Mesothelial cell of epicardium (in vitro differentiated cells): ENCODE measurements at places on chromosomes 2 and 18. TPM values are rescaled to one million over a fixed set of nuclear protein-coding genes. Genes with fewer than 3 reads are reported as not detected.

DNA sequence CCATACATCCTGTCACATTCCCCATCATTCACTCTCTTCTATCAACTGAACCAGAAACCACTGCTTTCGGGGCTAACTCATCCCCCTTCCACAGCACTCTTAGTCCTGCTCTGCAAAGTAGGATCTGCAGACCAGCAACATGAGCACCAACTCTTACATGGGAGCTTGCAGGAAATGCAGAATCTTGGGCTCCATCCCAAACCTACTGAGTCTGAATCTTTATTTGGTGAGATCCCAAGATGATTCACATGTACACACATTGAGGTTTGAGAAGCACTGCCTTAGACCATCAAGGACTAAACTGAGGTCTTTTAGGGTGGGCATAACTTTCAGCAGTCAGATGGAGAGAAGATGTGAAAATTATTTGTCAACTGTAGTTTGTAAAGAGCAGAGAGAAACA is 235.6 kb upstream of the EPHA4 start:
- H3K27ac ChIP-seq: no peak overlapping the region
- H3K4me3 ChIP-seq: no peak overlapping the region
- no peak for DNase-seq

GRCh38 chr18:36064027-36064808 is 3.1 kb downstream of the RPRD1A start:
- peaks cover 6% of the 10 kb centered on the region for H3K36me3 ChIP-seq
- no peaks in the 10 kb centered on the region for H3K27me3 ChIP-seq
- no peak for DNase-seq
- H3K4me1 ChIP-seq: peaks cover 27% of the 10 kb centered on the region
- H3K27ac ChIP-seq: no peak overlapping the region
- no peak overlapping the region for H3K4me3 ChIP-seq

DNA sequence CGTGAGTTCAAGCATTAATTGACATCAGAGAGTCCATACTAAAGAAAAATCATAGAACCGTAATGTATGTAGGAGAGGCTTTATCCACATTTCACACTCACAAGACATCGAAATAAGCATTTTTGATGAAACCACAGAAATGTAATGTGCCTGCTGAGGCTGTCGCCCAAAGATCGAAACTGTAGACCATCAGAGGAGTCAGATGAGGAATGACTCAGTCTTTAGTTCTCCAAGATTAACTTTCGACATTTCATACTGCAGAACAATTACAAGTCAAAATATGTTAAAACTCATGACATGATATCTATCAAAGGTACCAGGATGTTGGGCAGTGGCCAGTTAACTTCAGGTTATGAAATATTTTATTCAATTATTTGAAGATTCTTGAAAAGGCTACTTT is 79.6 kb downstream of the RAB31 start:
- peaks cover 3% of the 10 kb centered on the region for H3K36me3 ChIP-seq
- no peak for DNase-seq
- H3K27me3 ChIP-seq: no peaks in the 10 kb centered on the region
- no peak overlapping the region for H3K4me3 ChIP-seq
- no peaks in the 10 kb centered on the region for H3K4me1 ChIP-seq
- no peak overlapping the region for H3K27ac ChIP-seq

DNA sequence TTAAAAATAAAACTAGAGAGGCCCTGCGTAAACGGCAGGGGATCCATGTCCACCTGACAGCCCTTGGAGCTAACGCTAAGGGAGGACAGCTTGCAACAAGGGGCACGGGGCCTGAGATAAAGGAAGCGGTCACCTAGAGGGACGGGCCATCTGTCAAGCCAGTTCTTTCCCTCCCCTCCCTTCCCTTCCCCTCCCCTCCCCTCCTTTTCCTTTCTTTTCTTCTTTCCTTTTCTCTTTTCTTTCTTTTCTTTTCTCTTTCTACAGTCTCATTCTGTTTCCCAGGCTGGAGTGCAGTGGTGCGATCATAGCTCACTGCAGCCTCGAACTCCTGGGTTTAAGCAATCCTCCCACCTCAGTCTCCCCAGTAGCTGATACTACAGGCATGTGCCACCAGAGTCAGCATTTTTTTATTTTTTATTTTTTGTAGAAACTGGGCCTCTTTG is 34.5 kb upstream of the CTAGE1 start:
- peak overlapping the region; percentile 54 for H3K27ac ChIP-seq
- peaks cover 51% of the 10 kb centered on the region for H3K4me1 ChIP-seq
- H3K27me3 ChIP-seq: no peaks in the 10 kb centered on the region
- peak overlapping the region; percentile 15 for H3K4me3 ChIP-seq
- no peak for DNase-seq

DNA sequence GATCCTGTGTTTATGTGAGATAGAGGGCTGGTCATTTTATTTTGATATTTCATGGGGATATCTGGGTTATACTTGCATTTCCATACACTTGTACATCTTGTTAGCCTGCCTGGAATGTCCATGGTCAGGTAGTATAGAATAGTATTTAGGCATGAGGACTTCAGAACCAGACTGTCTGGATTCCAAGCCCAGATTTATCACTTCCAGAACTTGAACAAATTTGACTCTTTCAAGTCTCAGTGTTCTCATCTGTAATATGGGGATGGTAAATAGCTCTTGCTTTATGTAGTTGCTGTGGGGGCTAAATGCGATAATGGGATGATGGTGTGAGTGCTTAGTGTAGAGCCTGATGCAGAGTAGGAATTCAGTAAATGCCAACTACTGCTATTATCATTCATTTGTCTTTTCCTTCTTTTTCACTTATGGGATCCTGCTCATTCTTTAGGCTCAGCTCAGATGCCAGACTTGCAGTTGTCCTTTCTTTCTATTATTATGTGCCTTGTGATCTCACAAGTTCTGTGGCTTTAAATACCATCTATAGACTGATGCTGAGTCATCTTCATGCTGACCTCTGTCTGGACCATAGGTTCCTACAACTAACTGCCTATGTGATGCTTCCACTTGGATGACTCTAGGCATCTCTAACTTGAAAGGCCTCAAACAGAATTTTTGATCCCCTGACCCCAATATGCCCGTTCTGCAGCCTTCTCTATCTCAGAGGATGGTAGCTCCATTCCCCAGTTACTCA is 67.4 kb downstream of the POLE4 start:
- H3K36me3 ChIP-seq: no peaks in the 10 kb centered on the region
- H3K4me1 ChIP-seq: peaks cover 9% of the 10 kb centered on the region
- H3K27me3 ChIP-seq: no peaks in the 10 kb centered on the region
- no peak overlapping the region for H3K4me3 ChIP-seq
- no peak for DNase-seq

DNA sequence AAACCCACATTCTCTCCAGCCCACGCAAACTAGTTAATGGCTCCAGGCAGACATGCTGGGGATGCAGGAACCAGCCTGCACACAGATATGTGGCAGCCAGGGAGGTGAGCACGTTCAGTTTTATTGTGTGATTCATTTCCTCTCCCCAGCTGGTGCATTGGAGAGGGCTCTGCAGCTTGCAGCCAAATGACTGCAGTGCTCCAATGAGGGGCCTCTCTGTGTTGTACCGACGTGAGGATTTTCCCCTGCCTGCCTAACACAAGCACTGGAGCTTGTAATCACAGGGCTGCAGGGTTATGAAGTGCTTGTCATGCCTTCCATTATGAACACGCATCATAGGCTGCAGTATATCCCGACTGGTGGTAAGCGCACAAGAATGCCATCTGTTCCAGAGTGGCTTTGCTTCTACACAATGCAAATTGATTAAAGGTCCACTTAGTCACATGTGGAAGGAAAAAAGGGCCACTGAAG is 92.3 kb upstream of the THUMPD2 start:
- H3K4me3 ChIP-seq: no peak overlapping the region
- no peak overlapping the region for H3K27ac ChIP-seq
- no peaks in the 10 kb centered on the region for H3K36me3 ChIP-seq
- H3K4me1 ChIP-seq: no peaks in the 10 kb centered on the region

DNA sequence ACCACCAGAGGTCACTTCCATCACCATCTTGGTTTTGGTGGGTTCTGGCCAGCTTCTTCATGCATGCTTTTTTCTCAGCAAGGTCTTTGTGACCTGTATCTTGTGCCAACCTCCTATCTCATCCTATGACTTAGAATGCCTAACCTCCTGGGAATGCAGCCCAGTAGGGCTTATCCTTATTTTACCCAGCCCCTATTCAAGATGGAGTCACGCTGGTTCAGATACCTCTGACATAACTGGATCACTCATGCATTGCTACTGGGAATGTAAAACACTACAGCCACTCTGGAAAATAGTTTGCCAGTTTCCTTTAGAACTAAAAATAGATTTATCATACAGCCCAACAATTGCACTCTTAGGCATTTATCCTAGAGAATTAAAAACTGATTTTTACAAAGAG is 219.2 kb downstream of the IRS1 start:
- H3K27me3 ChIP-seq: no peaks in the 10 kb centered on the region
- no peak overlapping the region for H3K27ac ChIP-seq
- no peak overlapping the region for H3K4me3 ChIP-seq
- no peaks in the 10 kb centered on the region for H3K36me3 ChIP-seq
- peaks cover 10% of the 10 kb centered on the region for H3K4me1 ChIP-seq

- H3K4me3 ChIP-seq: no peak overlapping the region
- no peak for DNase-seq
- H3K36me3 ChIP-seq: peaks cover 2% of the 10 kb centered on the region
Measured at GRCh38 chr2:187698374-187699110, 144.3 kb upstream of the TFPI start.

- no peak for DNase-seq
- no peak overlapping the region for H3K27ac ChIP-seq
- H3K27me3 ChIP-seq: no peaks in the 10 kb centered on the region
- H3K36me3 ChIP-seq: no peaks in the 10 kb centered on the region
- peaks cover 4% of the 10 kb centered on the region for H3K4me1 ChIP-seq
Measured at GRCh38 chr2:124258140-124258880, 233.2 kb downstream of the CNTNAP5 start.

GRCh38 chr2:113370478-113371091 is 66.9 kb upstream of the ZNG1B start:
- DNase-seq: no peak
- H3K27me3 ChIP-seq: peaks cover 50% of the 10 kb centered on the region

- DNase-seq: peak; percentile 88
- H3K36me3 ChIP-seq: peaks cover 20% of the 10 kb centered on the region
- peaks cover 14% of the 10 kb centered on the region for H3K4me1 ChIP-seq
- H3K4me3 ChIP-seq: peak overlapping the region; percentile 68
Measured at GRCh38 chr2:26184555-26185303, 11.8 kb downstream of the GAREM2 start.

DNA sequence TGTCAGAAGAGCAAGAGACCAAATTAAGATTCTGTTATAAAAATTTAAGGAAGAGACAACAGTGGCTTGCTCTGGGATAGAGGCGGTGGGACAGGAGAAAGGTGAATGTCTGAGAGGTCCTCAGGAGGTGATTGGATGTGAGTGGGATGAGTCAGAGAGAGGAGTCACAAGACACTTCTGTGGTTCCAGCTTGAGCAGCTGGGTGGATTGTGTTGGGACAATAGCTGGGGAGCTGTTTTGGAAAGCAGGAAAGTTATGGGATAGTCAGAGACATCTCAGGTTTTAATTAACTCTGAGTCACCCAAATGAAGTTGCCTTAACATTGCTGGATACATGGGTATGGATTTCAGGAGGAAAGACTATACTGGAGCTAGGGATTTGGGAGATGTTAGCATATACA is 218.0 kb upstream of the TRIB2 start:
- no peaks in the 10 kb centered on the region for H3K36me3 ChIP-seq
- H3K27me3 ChIP-seq: no peaks in the 10 kb centered on the region
- DNase-seq: no peak
- no peak overlapping the region for H3K4me3 ChIP-seq

GRCh38 chr2:235739704-235740415 is 246.0 kb downstream of the AGAP1 start:
- peaks cover 13% of the 10 kb centered on the region for H3K36me3 ChIP-seq
- H3K27ac ChIP-seq: no peak overlapping the region
- H3K4me3 ChIP-seq: no peak overlapping the region
- H3K27me3 ChIP-seq: no peaks in the 10 kb centered on the region
- no peaks in the 10 kb centered on the region for H3K4me1 ChIP-seq
- no peak for DNase-seq

GRCh38 chr2:237909801-237910475 is 50.5 kb downstream of the RAMP1 start:
- peaks cover 7% of the 10 kb centered on the region for H3K36me3 ChIP-seq
- H3K27me3 ChIP-seq: no peaks in the 10 kb centered on the region
- H3K27ac ChIP-seq: no peak overlapping the region
- H3K4me1 ChIP-seq: no peaks in the 10 kb centered on the region
- H3K4me3 ChIP-seq: no peak overlapping the region
- no peak for DNase-seq

- H3K27me3 ChIP-seq: no peaks in the 10 kb centered on the region
- no peak overlapping the region for H3K4me3 ChIP-seq
- peaks cover 18% of the 10 kb centered on the region for H3K4me1 ChIP-seq
- no peak for DNase-seq
- no peaks in the 10 kb centered on the region for H3K36me3 ChIP-seq
Measured at GRCh38 chr18:51279367-51279984, 82.0 kb upstream of the MEX3C start.

GRCh38 chr2:178777577-178777976 is 29.6 kb downstream of the TTN start:
- no peaks in the 10 kb centered on the region for H3K36me3 ChIP-seq
- peaks cover 2% of the 10 kb centered on the region for H3K27me3 ChIP-seq
- H3K4me3 ChIP-seq: no peak overlapping the region
- no peak for DNase-seq
- H3K27ac ChIP-seq: no peak overlapping the region

DNA sequence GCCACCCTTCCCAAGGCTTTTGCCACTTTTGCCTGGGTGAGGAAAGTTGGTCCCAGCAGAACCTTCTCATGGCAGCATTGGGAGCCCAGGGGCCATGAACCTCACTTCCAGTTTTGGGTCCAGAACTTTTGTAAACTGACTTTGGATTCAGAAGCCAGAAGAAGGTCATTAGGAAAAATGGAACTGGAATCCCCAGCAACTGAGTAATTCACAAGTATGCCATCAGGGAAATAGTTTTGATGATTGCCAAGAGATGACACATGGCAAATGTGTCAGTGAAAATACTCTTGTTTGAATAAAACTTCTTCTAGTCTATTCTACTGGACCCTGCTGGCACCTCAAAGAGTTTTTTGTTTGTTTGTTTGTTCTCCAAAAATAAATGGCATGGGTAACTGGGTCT is 203.7 kb downstream of the SETBP1 start:
- H3K4me3 ChIP-seq: no peak overlapping the region
- H3K36me3 ChIP-seq: peaks cover 9% of the 10 kb centered on the region
- no peak for DNase-seq
- H3K27ac ChIP-seq: no peak overlapping the region
- H3K27me3 ChIP-seq: no peaks in the 10 kb centered on the region

The GKN2 gene
- not detected in 3 replicates for total RNA-seq

The DNPEP gene
- total RNA-seq: 73.2 to 85.1 TPM (median 77.1 TPM) in 3 replicates

The GPR155 gene
- 4.4 to 7.2 TPM (median 4.6 TPM) in 3 replicates for total RNA-seq

The CD302 gene
- total RNA-seq: 2.9 to 3.1 TPM (median 2.9 TPM) in 3 replicates

The DSC3 gene
- total RNA-seq: 29.1 to 32.6 TPM (median 30.9 TPM) in 3 replicates

The CXCR4 gene
- total RNA-seq: 1.5 to 2.1 TPM (median 1.8 TPM) in 3 replicates

The OR6B2 gene
- total RNA-seq: not detected in 3 replicates

The MLPH gene
- 6.1 to 7.7 TPM (median 7.5 TPM) in 3 replicates for total RNA-seq

The KRTCAP3 gene
- 24.5 to 26.1 TPM (median 25.5 TPM) in 3 replicates for total RNA-seq

The GAD1 gene
- 0.20 to 0.34 TPM (median 0.31 TPM) in 3 replicates for total RNA-seq

The SNTG2 gene
- not detected in 3 replicates for total RNA-seq
